ENCODE measurements at places on chromosomes 1 and 21.

DNA sequence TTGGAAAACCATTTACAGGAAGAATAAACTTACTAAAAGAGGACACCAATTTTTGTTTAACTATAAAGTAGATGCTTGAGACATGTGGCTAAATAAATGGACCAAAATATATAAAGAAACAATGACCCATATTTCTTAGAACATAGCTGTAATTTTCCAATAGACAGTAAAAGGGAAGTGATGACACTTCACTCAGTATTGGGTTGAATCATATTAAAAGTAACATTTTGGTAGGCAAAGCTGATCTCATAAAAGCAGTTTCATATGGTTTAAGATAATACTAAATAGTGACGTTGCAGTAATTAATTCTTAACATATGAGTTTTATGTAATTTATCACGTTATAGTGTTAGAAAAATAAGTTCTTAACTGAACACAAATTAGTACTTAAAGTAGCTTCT is 308.9 kb upstream of the RUNX1 start:
- DNase-seq, result no peak

DNA sequence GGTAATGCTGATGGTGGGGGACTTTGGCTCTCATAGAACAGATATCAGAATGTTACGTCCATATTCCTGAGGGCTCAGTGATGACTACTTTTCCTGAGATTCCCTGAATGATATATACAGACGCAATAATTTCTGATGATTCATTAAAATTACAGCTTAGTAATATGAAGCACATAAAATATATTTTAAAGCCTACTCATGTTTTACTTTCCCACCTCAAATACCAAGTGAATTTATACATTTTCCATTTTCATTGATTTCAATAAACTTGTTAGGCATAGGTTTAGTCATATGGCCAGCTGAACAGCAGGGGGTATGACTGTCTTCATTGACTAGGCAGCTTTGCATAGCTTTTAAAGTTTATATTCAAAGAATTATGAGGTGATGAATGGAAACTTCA is 26.2 kb upstream of the PDC start:
- no peak for DNase-seq

DNA sequence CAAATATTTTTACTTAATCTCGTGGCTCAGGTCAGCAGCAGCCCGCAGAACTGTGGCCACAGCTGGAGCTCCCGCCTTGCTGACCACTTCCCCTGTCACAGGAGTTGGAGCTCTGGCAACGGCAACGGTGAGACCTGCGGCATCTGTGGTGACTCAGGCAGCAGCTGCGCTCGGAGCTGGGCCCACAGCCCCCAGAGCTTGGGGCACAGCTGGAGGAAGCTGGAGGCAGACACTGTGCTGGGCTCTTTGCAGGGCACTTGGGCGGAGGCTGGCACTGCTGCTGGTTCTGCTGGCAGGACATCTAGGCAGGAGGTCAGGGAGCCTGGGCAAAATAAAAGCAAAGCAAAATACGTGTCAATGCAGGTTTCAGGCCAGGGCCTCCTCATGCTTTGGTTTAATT is at the start of gene LCE3A:
Gene LCE3A, minus strand, starts transcription at position 301 of the 400 bp plus-strand sequence. Its CDS starts 0 bp downstream, at position 301.
- DNase-seq, result no peak

DNA sequence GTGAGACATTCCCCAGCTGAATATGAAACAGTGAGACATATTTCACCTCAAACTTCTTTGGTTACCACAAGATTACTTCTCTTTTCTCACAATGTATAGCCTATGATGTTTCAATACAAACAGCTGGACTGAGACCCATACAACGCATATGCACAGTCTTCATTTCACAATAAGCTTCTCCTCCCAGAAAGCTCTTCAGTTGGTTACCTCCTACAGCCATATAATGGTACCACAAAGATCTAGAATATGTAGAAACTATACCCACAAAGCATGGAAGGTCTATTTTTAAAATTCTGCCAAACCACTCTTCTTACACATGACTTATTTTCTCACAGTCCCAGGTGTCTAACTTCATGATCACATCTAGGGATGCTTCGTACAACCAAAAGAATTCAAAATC is 70.8 kb downstream of the JAK1 start:
- no peak for DNase-seq

- no peak for DNase-seq
Observed at GRCh38 chr21:19123053-19123452, 719.5 kb upstream of the TMPRSS15 start.

- DNase-seq, result no peak
Observed at GRCh38 chr1:77064246-77064645, 155.0 kb downstream of the PIGK start.

DNA sequence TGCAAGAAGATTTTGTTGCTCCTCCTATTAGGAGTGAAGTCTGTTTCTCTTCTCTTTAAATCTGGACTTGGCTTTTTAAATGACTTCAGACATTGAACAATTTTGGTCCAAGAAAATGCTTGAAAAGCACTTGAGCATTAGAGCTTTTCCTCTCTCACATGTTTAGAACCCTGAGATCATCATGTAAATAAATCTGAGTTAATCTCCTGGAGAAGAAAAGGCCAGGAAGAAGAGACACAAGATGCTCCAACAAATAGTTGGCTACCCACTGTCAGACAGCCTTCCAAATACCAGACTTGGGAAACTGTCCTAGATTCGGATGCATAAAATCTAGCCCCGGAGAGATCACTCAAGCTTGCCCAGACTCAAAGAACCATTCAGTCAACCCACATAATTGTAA is 1353.1 kb upstream of the ADGRL4 start:
- no peak for DNase-seq

DNA sequence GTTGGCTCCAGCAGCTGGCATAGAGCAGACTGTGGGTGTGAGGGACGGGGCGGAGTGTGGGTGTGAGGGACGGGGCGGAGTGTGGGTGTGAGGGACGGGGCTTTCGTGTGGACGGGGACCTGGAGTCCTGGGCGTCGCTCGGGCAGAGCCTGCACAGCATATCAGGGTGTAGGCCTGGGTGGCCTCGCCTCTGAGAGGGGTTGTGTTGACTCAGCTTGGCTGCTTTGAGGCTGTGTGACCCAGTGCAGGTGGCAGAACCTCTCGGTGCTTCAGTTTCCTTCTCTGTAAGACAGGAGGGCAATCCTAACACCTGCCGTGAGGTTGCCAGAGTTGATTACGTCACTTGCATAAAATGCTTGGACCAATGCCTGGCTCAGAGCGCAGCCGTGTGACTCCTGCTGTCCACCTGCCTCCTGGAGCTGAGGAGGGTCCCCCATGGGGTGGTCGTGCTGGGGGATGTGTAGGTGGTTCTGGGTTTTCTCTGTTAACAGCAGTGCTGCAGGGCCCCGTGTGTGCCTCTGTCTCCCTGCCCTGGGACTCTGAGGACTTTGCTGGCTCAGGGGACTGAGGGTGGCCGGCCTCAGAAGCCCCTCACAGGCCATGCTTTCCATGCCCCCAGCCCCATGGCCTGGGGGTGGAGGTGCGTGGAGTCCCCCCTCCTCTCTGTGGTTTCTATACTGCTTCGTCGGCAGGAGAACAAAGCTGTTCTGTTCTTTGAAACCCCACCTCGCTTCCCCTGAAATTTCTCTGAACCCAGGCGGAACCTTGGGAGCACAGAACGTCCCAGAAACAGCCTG is 15.4 kb downstream of the PDXK start:
- DNase-seq, result no peak

GRCh38 chr1:54619749-54620148 is 3.6 kb downstream of the FAM151A start:
- DNase-seq, result no peak

GRCh38 chr1:54193453-54193852 is 6.4 kb downstream of the CYB5RL start:
- DNase-seq, result no peak

DNA sequence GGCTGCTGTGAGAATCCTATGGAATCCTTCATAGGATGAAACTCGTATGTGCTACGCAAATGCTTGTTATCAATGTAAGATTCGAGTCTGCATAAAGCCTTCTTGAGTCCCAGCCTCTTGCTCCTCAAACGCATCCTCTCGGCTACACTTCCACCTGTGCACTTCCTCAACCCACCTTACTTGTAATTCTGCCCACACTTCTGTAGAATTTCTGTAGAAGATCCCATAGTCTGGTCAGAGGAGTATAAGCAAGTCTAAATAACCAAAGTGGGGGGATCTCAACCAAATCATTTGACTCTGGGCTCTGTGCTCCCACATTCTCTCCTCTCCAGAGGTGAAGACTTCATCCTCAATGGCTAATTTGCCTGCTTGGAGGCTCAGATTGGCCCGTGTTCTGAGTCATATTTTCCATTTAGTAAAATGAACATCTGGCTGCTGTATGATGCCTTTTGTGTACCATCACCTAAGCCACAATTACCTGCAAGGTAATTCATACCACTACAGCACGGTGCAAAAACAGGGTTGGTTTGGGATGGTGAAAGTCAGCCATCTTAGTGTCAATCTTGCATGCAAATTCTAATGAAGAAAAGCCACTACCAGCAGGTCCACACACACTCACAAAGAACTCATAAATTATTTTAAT is 63.2 kb downstream of the ITPKB start:
- no peak for DNase-seq

- DNase-seq, result no peak
Observed at GRCh38 chr1:10888291-10888690, 91.8 kb upstream of the CASZ1 start.

DNA sequence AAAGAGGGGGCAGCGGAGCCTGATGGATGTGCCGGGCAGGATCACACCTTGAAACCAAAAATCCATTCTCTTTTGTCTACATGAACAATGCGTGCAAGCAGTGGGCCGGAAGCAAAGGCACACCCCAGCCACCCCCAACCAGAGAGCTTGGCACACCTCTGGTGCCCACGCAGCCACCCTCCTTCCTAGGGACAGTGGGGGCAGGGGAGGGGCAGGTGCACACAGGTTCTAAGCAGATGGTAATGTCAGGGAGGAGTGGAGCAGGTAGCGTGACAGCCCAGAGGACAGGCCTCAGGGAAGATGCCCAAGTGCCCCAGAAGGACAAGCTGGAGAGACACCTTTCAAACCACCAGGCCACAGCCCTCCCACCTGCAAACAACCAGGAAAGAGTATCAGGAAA is 36.5 kb downstream of the SYF2 start:
- no peak for DNase-seq

DNA sequence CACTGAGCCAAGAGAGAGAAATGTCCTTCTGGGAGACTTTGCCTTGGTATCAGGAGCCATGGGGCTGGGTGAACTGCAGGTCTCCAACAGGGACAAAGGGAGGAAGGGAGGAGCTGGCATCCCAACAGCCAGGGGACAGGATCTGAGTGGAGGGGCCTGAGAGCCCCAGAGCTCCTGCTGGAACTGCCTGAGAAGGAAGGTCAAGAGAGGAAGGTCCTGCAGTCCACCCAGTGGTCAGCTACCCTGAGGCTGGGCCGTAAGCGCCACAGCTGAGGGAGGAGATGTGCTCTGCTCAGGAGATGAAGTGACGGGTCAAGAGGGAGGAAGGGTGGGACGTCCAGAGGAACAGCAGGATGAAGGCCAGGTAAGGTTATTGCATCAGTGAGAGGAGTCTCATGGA is 7.5 kb upstream of the CLEC20A start:
- DNase-seq, result no peak

GRCh38 chr1:231076802-231077201 is 36.7 kb upstream of the FAM89A start:
- no peak for DNase-seq

DNA sequence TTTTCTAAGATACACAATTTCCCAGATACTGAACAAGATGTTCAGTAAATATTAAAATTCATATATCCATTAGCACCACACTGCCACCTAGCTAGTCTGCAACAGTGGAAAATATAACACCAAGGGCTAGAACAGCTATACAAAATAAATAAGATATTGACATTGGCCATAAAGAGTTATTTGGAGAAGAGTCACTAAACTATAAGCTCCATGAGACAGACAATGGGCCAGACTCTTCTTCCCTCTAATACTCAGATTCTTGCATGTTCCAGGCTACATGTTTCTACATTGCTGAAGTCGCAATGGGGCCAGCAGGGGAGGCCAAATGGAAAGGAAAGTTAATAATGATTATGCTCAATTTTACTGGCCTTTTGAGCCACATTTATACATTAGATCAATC is 21.5 kb downstream of the SPATA6 start:
- no peak for DNase-seq

DNA sequence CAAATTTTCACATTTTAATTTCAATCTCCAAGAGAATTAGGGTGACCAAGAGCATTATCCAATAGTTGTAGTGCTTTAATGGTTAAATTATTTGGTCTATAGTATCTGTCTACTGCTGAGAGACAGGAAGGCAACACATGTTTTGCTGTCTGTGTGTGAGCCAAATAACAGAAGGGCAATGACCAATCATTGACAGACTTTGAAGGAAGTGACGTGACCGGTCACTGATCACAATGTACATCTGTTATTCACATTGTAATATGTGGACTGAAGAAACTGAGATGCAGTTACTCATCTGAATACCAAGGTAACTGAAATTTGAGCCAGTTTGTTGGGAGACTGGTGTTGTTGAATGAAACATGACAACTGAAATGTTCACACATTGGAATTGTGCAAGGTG is 196.7 kb downstream of the LRRC40 start:
- no peak for DNase-seq

GRCh38 chr1:8222789-8223188 is 95.1 kb upstream of the SLC45A1 start:
- no peak for DNase-seq

- no peak for DNase-seq
Observed at GRCh38 chr1:3391711-3392110, 62.8 kb upstream of the ARHGEF16 start.

- no peak for DNase-seq
Observed at GRCh38 chr1:36755303-36756230, 272.9 kb upstream of the CSF3R start.

DNA sequence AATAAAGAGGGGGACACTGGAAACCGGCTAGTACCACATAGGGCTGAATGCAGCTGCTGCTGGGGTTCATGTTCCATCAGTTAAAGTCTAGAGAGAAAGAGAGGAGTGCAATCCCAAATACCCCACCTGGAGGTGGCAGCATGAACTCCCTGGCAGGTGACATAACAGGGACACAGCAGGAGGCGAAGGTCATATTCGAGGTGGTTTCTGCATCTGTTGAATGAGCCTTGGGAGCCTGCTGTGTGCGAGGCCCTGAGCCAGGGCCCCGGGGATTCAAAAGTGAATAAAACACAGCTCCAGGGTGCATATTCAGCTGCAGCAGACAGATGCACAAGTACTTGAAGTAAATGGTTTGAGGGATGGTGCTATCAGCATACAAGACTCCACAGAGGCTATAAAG is 456.8 kb downstream of the SETD4 start:
- no peak for DNase-seq

- no peak for DNase-seq
Observed at GRCh38 chr1:55275151-55275748, 60.1 kb upstream of the USP24 start.

DNA sequence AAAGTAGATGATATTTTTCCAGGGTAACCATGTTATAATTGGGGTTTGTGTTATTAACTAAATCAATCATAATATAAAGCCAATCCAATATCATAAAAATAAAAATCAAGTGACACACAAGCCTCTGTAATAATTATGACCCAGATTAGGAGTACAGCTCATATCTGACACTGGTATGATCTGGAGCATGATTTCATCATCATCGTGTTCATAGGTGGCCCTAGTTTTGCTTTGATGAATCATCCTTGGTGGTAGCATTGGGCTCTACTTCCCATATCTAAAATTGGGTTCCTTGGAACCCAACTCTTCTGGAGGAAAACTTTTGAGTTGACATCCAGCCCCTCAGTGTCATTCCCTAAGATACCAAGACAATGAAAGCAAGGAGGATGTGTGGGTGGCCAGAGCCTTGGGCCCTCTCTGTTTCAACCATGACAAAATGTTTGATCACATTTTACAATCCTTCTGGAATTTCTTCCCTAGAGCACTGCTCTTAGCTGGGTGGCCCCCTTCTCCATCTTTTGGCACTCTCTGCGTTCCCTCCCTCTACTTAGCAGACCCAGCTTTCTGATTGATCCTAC is 37.0 kb upstream of the ENAH start:
- DNase-seq, result no peak

- DNase-seq, result no peak
Observed at GRCh38 chr21:44539991-44540666, at the start of gene KRTAP10-1. TSS of gene KRTAP10-1 (minus strand) at chr21:44540195. CDS start at chr21:44540150, 45 bp downstream.
